NCI-H1048 (cell line): ENCODE measurements at places on chromosomes 5 and 9.

GRCh38 chr5:158922816-158923215 is 176.9 kb downstream of the EBF1 start:
- no peak for DNase-seq

- no peak for DNase-seq
These were observed 151.4 kb downstream of the KDM4C start for GRCh38 chr9:6909181-6909580.

DNA sequence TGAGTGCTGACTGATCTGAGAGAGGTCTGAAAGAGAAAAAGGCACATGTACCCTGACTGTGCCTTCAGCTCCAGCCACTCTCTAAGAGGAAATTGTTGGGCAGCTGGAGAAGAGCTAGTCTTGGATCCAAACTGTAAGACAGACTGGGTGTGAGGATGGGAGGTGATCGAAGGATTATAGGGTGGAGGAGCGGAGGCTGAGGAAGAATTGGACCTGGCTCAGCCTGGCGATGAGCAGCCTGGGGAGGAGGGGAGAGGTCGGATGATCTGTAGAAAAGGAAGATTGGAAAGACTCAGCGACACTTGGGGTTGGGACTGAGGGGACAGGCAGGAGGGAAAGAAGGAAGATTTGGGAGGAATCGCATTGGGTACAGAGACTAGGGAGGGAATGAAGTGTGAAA is 98.6 kb upstream of the SLC25A48 start:
- DNase-seq = no peak

DNA sequence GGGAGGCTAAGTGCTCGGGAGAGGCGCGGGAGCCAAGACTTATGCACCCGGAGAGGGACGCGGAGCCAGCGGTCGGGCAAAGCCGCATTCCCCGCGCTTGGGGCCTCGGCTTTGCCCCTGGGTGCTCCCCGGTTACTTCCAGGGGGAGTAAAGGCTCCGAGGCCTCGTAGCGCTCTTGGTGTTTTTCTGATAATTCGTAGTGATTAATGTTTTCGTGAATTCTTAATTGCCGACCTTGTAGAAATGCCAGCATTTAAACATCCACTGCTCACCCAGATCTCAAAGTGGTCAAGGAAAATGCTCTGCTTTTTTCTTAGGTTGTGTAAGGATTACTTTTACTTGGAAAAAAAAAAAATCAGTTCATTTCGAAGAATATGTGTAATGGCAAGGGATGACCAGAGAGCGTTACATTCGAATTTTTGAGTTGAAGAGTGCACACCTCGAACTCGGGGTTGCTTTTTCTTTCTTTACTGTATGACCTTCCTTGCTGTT is 654 bp upstream of the TUT7 start:
- no peak for DNase-seq

- peak; percentile 3 for DNase-seq
These were observed 880.1 kb upstream of the SEMA6A start for GRCh38 chr5:117454716-117455212.

DNA sequence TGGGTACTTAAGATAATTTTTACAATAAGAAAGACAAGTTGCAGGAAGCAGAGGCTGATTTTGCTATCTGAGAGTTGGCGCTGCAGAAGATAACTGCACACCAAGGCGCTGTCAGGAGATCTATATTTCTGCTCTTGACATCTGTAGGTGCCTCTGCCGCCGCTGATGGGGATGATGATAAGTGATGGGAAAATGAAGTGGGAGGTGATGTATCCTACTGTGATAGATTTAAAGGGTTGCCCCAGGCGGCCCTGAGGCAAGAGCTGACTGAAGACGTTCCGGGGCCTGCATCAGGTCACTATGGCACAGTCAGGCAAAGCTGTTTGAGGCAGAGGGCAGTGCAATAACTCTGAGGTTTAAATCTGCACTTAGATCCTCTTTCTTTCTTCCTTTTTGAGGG is 78.1 kb downstream of the SNCAIP start:
- no peak for DNase-seq

DNA sequence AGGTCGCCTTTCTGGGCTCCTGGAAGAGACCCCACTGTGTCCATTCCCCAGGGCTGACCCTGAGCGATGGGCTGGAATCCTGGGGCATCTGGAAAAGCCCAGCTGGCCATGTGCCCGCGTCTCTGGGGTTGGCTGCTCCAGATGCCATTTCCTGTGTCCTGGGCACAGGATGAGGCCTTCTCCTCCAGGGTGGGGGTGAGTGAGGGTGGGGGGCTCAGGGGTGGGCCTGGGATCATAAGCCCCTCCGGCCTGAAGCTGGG is 30.7 kb downstream of the PAEP start:
- DNase-seq = no peak

DNA sequence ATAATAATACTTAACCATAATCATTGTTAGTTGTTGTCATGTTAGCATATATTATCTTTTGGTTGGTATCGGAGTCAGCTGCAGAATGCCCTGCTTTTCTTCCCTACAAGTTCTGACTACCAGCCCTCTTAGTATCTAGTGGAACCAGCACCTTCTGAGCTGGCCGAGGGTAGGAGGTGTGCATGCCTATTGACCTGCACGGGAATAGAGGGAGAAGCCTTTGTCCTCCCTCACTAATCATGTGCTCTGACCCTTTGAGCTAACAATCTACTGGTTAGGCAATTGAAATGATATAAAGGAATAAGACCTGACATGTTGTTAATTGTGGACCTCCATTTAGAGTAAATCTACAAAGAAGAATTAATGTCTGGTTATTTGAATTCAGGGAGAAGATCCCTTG is 4.1 kb downstream of the PCSK5 start:
- no peak for DNase-seq

- DNase-seq = no peak
These were observed 48.1 kb upstream of the PRR16 start for GRCh38 chr5:120415985-120416384.

GRCh38 chr9:128124451-128124850 is 3.1 kb downstream of the PTGES2 start:
- no peak for DNase-seq

- no peak for DNase-seq
These were observed 28.7 kb downstream of the TGFBI start for GRCh38 chr5:136057401-136058038.

DNA sequence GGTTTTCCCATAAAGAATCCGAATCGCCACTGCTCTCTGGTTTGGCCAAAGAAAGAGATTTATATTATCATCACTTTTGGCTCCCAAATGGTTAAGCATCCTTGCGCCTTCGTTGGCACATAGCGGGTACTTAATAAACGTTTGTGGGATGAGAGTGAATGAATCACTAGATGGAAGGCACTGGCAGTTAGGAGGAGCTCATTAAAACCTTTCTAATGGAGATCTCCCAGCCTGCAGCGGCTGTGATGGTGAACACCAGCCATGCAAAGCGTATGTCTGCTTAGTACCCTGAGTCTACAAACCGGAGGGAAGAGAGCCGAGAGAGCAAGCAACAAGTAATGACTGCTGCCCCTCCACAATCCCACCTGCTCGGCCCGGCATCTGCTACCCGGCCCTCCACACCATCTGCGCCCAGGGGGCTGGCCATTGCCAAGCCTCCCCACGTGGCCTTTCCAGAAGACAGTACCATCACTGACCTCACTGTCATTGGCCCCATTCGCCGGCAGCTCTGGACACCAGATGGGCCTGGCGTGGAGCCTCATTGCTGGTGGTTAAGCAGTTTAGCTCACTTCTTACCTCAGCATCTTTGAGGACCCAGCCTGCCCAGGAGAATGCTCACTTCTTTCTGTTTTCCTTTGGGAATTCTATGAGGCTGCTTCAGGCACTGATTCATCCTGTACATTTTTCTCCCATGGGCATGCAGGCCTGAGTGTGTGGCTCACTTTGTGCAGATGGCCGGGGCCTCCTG is 39.3 kb upstream of the ANKRD33B start:
- no peak for DNase-seq

DNA sequence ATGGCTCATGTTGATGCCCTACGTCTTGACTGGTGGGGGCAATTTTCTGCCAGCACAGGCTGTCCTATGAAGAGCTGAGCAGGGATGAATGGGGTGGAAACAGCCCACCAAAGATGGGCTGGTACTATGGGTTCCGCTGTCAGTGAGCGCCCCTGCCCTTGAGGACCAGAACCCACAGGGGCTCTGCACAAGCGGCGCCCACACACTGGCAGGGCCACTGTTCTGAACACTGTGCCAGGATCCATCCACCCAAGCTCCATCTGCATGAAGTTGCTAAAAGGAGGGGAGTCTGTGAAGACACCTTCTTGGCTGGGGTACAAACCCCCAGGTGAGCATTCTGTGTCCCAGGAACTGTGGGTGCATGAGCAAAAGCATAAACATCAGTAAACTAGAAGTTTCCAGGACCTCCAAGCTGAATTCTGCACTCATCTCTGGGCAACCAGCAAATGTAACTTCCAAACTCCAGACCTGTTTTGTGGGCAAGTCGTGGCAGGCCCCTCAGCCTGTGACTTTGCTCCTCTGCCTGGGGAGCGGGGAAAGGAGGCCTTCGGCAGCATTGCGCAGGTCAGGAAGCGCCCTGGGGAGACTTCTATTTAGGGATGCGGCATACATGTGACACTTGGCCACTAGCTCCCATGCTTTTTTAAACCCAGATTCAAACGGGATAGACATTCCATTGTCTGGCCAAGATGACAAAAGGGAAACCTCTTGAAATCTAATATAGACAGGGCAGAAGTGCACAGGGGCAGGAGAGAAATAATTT is 48.9 kb downstream of the PTPN3 start:
- DNase-seq = no peak

DNA sequence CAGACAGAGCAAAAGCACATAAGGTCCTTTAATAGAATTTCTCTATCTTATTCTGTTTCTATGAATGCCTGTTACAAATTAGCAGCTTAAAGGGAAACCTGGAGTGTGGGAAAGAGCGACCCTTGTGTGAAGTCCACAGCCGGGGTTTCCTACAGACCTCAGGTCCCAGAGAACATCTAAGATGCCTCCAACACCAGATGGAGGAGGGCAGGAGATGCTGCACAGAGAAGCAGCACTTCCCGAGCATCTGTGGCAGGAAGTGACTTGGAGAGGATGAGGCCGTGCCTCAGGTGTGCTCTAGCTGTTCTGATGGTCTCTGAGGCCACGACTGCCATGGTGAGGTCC is 26.8 kb downstream of the IRF1 start:
- DNase-seq = no peak

- DNase-seq = no peak
These were observed 17.2 kb downstream of the OR2S2 start for GRCh38 chr9:35940458-35941407.

DNA sequence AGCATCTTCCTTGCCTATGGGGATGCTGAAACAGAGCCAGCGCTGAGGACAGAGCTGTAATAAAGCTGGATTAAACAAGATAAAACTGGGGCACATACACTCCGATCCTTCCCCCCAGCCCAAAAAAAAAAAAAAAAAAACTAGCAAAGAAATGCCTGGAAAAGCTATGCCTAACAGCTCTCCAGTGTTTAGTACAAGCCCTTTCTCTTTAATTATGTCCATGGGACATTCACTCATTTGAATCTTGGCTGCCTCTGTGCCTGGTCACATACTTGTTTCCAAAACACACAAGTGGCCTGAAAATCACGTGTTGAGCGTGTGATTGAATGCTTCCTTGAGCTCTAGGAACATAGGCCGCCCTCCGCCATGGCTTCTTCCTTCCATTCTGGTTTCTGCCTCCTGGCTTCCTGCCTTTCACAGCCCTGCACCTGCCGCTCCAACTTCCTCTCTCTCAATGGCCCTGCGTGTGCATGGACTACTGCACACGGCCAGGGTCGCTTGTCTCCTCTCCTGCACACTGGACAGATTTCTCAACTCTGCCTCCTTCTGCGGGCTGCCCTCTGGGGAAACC is 111.0 kb upstream of the RETREG1 start:
- DNase-seq = peak; percentile 59

- no peak for DNase-seq
These were observed 1004.1 kb upstream of the EDIL3 start for GRCh38 chr5:85388770-85389169.

DNA sequence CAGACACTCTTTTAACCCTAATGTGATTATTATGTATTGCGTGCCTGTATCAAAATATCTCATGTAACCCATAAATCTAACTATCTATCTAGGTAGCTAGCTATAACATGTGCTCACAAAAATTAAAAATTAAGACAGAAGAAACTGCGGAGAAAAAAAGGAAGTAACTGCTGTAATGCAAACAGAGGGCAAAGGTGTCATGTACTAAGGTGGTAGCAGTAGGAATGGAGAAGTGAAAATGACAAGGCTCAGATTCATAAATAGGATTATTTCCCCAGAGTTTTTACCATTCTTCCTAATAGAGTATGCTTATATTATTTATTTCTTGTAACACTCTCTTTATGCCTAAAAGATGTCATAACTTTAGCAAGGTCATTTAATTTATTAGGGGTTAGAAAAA is 1527.5 kb upstream of the C9orf72 start:
- no peak for DNase-seq

- DNase-seq = no peak
These were observed 13.2 kb downstream of the CSF1R start for GRCh38 chr5:150073086-150073625.

GRCh38 chr5:176535664-176536131 is 1.5 kb downstream of the RNF44 start:
- no peak for DNase-seq

DNA sequence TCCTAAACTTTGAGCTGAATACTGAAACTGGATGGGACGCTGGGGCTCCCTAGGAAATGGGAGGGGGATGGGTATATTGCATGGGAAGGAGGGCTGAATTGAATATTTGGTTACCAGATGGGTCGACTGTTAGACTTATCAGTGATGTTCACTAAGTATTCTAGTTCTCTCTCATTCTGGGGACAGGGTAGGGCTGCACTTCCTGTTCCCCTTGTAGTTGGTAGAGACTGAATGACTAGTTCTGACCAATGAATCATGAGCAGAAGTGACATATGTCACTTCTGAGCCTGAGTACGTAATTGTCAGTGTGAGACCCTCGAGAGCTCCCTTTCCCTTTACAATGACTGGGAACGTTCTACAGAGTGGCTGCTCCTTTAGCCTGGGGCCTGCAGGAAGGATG is 55.5 kb upstream of the DMRT1 start:
- DNase-seq = no peak

- DNase-seq = no peak
These were observed 234.3 kb downstream of the NR3C1 start for GRCh38 chr5:143168921-143169810.

DNA sequence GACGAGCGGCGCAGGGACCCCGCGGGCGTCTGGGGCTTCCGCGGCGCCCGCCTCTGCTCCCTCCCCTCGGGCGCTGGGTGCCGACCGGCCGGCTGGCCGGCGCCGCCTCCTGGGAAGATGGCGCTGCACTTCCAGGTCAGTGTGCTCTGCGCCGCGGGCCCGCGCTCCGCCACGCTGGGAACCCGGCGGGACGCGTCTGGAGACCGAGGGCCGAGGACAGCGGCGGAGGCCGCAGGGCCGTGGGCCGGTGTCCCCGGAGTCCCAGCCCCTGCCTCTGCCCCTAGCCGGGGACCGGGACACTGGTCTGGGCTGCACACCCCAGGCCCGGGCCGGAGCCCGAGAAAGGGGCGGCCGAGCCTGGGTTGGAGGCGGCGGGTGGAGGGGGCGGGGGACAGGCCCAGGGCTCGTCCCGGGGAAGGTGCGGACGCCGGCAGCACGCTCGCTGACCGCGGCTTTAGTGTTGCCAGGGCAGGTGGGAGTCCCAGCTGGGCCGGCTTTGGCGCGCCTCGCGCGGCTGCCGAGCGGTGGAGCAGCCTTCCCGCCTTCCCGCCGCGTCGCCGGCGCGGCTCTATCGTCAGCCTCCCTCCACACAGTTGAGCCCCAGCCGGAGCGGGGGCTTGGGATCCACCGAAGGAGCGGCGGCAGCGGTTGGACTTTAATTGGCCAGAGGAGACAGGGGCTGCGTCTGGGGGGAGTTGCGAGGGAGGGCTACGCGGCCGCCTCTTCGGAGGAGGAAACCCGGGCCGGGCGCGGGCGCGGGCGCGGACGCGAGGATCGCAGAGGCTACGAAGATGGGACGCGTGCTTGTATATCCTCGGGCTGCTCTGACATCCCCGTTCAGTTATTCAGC is at the start of gene RANBP17:
RANBP17 (plus strand) TSS at position 102 of the 850 bp plus-strand sequence.
- DNase-seq = peak; percentile 79
